Activated CD8-positive, alpha-beta memory T cell treated with anti-CD3 and anti-CD28 coated beads, Interleukin-2, amount 50 U/mL, for 48 hours (primary cell): ENCODE measurements at places on chromosomes 7 and 10.

DNA sequence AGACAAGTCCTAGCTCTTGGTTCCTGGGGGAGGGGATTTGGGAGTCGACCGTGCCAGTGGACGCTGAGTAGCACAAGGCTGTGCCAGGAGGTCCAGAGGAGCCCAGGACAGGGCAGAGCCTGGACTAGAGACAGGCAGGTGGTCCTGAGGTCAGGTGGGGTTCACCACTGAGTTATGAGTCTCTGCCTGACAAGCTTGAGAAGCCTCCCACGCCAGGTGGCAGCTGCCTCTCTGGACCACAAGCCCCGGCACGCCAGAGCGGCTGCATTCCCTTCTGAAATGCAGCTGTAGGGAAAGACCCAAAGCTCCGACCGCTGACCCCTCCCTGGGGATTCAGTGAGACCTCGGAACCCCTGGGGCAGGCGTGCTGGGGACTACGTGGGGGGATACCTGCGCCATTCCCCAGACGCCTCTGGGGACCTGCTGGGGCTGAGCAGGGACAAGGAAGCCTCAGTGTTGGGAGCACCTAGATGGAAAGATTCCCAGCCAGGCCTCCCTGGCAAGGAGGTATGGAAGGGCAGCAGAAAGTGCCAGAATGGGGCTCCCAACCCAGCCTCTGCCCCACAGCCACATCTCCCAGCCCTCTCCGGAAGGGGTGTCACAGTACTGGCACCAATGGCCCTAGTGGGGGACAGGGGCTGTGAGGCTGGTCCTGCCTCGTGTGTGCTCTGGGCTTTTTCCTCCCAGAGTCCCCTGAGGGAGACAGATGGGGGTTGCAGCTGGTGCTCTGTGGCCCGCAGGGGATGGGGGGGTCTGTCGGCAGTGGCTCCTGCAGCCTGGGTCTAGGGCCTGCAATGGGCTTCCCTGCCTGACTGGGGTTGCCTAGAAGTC, 29.0 kb downstream of the PDGFA start:
- DNase-seq, result no peak

GRCh38 chr7:36683695-36684357, 40.5 kb downstream of the AOAH start:
- no peak for DNase-seq

GRCh38 chr7:134625550-134625949, 21.1 kb upstream of the BPGM start:
- no peak for DNase-seq

GRCh38 chr10:124706462-124707143, 37.6 kb downstream of the FAM53B start:
- DNase-seq, result no peak

- DNase-seq, result no peak
These were observed 35.2 kb upstream of the NPSR1 start for GRCh38 chr7:34622771-34623250.

DNA sequence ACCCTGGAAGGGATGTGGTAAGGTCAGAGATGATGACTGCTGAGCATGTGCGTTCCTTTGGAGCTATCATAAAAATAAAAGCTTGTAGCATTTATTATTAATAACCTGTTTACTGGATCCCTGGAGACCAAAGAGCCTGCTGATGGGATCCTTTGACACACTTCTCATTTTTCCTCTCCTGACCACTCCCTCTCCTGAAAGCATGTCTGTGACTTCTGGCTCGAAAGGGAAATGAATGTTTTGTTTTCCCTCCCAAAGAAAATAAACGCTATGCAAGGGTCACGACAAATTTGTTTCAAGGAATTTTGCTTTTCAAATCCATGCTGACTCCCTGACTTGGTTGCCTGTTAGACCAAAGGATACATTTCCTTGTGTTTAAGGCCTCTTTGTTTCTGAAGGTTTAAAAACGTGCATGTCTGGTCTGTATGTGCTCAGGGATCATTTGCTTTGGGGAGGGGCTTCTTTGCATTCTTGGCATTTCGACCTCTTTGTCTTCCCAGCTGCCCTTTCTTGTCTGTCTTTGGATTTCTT, 185.1 kb upstream of the AGK start:
- DNase-seq, result no peak

- no peak for DNase-seq
These were observed 35.9 kb downstream of the ITGB1 start for GRCh38 chr10:32922170-32922569.

- no peak for DNase-seq
These were observed 57.9 kb downstream of the MKX start for GRCh38 chr10:27687743-27688142.

- DNase-seq, result no peak
These were observed 66.1 kb downstream of the KCNMA1 start for GRCh38 chr10:77571490-77571889.

- DNase-seq, result no peak
These were observed 26.1 kb downstream of the LCOR start for GRCh38 chr10:96858038-96858705.

- DNase-seq, result no peak
These were observed 7.9 kb downstream of the ZNF22 start for GRCh38 chr10:45008524-45009161.

- DNase-seq, result no peak
These were observed 68.0 kb downstream of the SEPTIN14 start for GRCh38 chr7:55794527-55794926.

DNA sequence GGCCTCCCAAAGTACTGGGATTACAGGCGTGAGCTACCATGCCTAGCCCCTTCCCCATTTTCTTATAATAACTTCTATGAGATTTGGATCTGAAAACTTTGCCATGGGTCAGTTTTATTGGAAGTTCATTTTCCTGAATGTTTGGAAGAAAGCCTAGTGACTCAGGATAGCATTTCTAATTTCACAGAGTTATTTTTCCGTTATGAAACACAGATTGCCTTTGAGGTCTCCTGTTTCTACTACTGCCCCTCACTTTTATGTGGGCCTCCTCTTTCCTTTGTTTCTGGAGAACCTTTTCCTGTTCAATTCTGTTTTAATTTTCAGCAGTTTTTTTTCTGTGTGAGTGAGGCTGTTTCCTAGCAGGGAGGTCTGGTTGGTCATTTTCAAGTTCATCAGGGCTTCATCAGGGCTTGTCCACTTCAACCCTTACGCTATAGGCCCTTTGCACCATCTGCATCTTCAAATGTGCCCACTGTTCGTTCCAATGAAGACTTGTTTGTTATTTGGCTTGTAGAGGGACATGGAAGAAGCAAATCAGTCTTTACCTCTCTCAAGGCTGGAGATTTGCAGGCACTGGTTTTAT, 58.7 kb downstream of the BMPR1A start:
- no peak for DNase-seq
